Right atrium auricular region (tissue), 2 donors: ENCODE measurements at places on chromosomes 3 and 15. TPM values are rescaled to one million over a fixed set of nuclear protein-coding genes. Genes with fewer than 3 reads are reported as not detected.

GRCh38 chr15:76575274-76575673 lies 238.7 kb downstream of the ISL2 start:
- no peak overlapping the region for H3K27ac ChIP-seq
- no peaks in the 10 kb centered on the region for H3K36me3 ChIP-seq
- H3K4me3 ChIP-seq: no peak overlapping the region
- no peak for DNase-seq

DNA sequence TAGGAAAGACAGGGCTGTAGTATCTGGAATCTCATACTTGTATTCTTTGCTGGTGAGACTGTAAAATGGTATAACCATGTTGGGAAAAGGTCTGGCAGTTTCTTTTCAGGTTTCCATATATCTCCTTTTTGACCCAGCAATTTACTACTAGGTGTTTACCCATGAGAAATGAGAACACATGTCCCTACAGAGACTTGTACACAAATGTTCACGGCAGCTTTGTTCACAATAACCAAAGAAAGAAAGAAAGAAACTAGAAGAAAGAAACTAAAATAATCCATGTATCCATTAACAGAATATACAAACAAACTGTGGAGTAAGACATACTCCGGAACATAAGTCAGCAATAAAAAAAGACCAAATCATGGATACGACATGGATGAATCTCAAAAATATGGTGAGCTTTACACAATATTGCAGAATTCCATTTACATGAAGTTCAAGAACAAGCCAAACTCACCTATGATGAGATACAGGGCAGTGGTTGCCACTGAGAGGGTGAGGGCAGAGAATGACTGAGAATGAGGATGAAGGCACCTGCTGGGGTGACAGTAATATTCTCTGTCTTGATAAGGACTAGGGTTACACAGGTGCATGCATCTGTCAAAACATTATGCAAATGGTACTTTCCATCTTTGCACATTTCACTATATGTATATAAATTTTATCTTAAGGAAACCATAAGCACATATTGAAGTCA lies 2.7 kb downstream of the RFTN1 start:
- no peaks in the 10 kb centered on the region for H3K27me3 ChIP-seq
- no peaks in the 10 kb centered on the region for H3K36me3 ChIP-seq
- H3K4me1 ChIP-seq: no peaks in the 10 kb centered on the region

- H3K36me3 ChIP-seq: no peaks in the 10 kb centered on the region
- DNase-seq: no peak
- H3K4me1 ChIP-seq: no peaks in the 10 kb centered on the region
- H3K27me3 ChIP-seq: no peaks in the 10 kb centered on the region
- no peak overlapping the region for H3K4me3 ChIP-seq
Observed at GRCh38 chr3:104032283-104032682, 1334.4 kb upstream of the ALCAM start.

- no peak overlapping the region for H3K4me3 ChIP-seq
- H3K36me3 ChIP-seq: no peaks in the 10 kb centered on the region
- no peak for DNase-seq
- H3K27me3 ChIP-seq: no peaks in the 10 kb centered on the region
Observed at GRCh38 chr3:142272200-142272891, 47.0 kb upstream of the GK5 start.

DNA sequence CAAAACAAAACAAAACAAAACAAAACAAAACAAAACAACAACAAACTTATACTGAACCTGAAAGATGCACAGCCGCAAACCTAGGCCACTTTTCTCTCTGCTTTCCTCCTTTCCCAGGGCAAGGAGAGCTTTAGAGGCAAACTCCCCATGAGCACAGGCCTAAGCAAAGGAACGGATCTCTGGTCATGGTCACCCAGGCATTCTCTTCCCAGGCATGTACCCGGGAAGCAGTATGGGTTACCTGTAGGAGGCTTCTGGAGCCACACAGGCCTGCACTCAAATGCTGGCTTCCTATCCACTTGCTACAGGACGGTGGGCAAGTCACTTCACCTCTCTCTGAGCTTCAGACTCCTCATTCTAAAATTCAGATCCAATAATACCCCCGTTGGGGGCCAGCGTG lies 171.8 kb downstream of the SMAD6 start:
- no peaks in the 10 kb centered on the region for H3K4me1 ChIP-seq
- no peaks in the 10 kb centered on the region for H3K36me3 ChIP-seq
- H3K27ac ChIP-seq: no peak overlapping the region
- no peak overlapping the region for H3K4me3 ChIP-seq

- no peak overlapping the region for H3K27ac ChIP-seq
- H3K4me1 ChIP-seq: no peaks in the 10 kb centered on the region
- no peak overlapping the region for H3K4me3 ChIP-seq
Observed at GRCh38 chr3:155673421-155673820, 71.5 kb downstream of the PLCH1 start.

DNA sequence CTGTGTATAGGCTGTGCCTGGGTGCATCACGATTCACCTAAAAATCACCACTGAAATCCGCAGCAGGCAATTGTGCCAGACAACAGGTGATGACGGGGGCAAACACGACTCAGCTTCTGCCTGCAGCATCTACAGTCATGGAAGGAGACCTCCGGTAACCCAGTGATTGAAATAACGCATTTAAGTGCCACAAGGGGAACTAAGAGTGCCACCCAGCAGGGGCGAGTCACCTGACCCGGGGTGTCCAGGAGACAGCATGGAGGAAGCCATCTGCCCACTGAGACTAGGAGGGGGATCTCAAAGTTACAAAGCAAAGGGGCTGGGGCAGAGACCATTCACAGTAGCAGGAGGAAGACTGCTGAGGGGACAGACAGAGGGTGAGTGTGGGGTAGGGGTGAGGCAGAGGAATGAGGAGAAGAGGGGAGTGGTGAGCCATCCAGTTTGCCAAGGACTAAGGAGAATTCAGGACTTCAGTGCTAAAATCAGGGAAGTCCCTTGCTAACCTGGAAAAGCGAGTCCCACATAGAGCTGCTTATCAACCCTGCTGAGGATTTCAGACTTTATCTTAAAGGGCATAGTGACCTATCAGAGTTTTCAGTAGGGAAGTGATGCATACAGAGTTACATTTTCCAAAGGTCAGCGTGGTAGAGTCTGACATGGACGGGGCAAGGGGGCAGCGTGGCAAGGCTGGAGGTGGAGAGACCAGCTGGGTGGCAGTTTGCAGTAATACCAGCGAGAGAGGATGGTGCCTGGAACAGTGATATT lies 256.7 kb upstream of the HES1 start:
- no peaks in the 10 kb centered on the region for H3K4me1 ChIP-seq
- no peak overlapping the region for H3K4me3 ChIP-seq
- H3K27me3 ChIP-seq: no peaks in the 10 kb centered on the region

DNA sequence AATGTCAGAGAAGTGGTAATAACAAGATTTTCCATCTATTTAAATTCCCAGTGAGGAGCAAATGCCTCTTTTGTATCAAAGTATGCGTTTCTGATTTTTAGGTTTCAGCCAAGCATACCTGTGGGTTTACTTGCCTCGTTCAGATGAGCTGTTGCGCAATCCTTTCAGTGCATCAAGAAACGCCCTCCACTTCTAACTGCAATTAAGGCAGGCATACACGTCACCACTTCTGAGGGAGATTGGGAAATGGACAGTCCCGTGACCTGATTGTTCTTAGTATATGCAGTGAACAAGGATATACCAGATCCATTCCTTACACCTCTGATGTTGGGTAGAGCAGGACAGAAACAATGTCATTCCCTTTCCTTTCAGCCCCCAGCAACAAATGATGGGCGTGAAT lies 219.0 kb downstream of the ITPR1 start:
- no peak overlapping the region for H3K27ac ChIP-seq
- no peak for DNase-seq
- peaks cover 28% of the 10 kb centered on the region for H3K36me3 ChIP-seq
- H3K4me3 ChIP-seq: no peak overlapping the region
- H3K4me1 ChIP-seq: no peaks in the 10 kb centered on the region

- H3K27me3 ChIP-seq: no peaks in the 10 kb centered on the region
- H3K4me1 ChIP-seq: no peaks in the 10 kb centered on the region
- DNase-seq: no peak
Observed at GRCh38 chr3:22175947-22176346, 424.9 kb upstream of the ZNF385D start.

DNA sequence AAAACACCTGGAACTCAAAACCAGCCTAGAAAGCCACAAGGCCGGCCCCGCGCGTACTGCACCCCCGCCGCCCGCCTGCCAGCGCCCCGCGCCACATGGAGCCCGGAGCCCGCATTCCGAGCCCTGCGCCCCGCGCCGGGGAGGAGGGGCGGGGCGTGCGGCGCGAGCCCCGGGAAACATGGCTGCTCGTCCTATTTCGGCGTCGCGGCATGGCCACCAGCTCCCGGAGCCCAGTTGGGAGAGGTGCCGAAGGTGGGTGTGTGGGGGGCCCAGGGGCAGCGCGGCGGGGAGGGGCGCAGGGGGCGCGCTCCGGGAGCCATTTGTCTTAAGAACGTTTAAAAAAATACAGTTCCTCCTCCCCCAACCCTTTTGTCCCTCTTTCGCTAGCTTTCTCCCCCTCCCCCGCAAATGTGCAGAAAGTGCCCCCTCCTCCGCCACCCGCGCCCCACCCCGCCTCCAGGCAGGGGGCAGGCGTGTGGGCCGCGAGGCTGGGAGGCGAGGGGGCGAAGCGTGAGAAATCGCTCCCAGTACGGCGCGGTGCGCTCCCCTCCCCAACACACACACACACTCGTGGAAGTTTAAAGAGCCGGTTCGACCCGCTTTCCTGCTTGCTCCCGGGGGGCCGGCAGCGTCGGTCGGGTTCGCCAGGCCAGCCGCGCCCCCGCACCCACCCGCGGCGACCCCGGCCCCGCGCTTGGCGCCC lies 2.5 kb downstream of the ANP32A start:
- H3K4me1 ChIP-seq: peaks cover 37% of the 10 kb centered on the region
- peak overlapping the region; percentile 100 for H3K27ac ChIP-seq
- DNase-seq: no peak
- H3K4me3 ChIP-seq: peak overlapping the region; percentile 89
- H3K36me3 ChIP-seq: no peaks in the 10 kb centered on the region

DNA sequence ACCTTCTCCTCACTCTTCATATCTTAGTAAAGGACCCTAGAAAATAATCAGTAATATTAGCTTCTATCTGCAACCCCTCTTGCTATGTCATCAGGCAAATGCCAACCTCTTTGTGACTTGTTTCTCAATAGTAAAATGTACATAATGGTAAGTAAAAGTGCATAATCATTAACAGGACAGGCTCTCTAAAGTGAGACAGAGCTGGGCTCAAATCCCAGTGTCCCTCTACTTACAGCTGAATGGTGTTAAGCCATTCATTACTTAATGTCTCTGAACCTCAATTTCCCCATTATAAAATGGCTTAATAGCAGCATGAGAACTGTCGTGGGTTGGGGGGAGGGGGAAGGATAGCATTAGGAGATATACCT lies 62.6 kb upstream of the ATP11B start:
- H3K27me3 ChIP-seq: no peaks in the 10 kb centered on the region
- H3K27ac ChIP-seq: no peak overlapping the region
- DNase-seq: no peak
- H3K4me1 ChIP-seq: no peaks in the 10 kb centered on the region
- H3K36me3 ChIP-seq: no peaks in the 10 kb centered on the region

- no peak for DNase-seq
- H3K27me3 ChIP-seq: no peaks in the 10 kb centered on the region
- no peak overlapping the region for H3K4me3 ChIP-seq
- H3K4me1 ChIP-seq: no peaks in the 10 kb centered on the region
- H3K27ac ChIP-seq: no peak overlapping the region
Observed at GRCh38 chr3:145450018-145450682, 710.8 kb downstream of the PLOD2 start.

Gene PCLAF
- not detected for total RNA-seq

Gene CLDN16
- total RNA-seq: 0.16 TPM

Gene NANOGP8
- 0.39 TPM for total RNA-seq

Gene UMPS
- total RNA-seq: 14.3 TPM

Gene FBN1
- total RNA-seq: 84.9 TPM
